ENCODE measurements at places on chromosomes 2 and 18.

GRCh38 chr2:100954044-100954420, 48.1 kb upstream of the RPL31 start:
- no peak overlapping the region for H3K4me3 ChIP-seq
- H3K27me3 ChIP-seq: no peaks in the 10 kb centered on the region
- no peaks in the 10 kb centered on the region for H3K4me1 ChIP-seq
- H3K27ac ChIP-seq: no peak overlapping the region
- DNase-seq: no peak
- peaks cover 8% of the 10 kb centered on the region for H3K36me3 ChIP-seq

DNA sequence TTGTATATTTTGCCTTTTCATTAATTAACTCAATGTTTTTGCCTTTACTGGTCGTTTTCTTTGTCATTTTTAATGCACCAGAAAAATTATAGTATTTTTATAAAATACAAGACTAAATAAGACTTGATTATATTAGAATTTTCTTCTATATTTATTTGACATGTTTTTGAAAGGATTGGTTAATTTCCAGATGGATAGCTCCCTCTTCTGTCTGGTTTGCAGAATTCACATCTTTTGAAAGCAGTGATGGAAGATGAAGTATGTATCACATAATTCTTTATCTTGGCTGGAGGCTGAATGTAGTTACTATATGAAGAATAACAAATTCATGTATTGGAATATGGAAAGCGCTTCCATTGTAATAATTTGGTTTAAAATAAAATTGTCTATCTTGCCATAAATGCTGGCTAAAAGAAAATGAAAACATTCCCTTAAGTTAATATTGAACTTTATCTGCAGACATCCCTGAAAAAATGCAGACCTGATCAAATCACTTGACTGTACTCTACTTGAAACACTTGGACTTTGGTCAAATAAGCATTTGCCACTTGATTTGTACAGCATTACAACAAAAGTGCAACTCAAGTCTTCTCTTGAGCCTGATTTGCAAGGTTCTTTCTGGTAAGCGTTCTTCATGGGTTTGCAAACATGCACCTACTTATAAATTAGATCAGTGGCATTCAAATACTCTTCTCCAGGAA, 86.3 kb upstream of the EFEMP1 start:
- no peaks in the 10 kb centered on the region for H3K36me3 ChIP-seq
- no peak for DNase-seq
- H3K27ac ChIP-seq: peak overlapping the region; percentile 21
- H3K4me1 ChIP-seq: peaks cover 22% of the 10 kb centered on the region
- no peak overlapping the region for H3K4me3 ChIP-seq

GRCh38 chr2:113173542-113174375, at the start of gene PSD4:
TSS of gene PSD4 (plus strand) at chr2:113173971. CDS start at chr2:113182457, 8,486 bp downstream.
- no peak within 1 kb of the TSS for H3K4me3 ChIP-seq
- DNase-seq: no peak
- no peaks in the 10 kb centered on the region for H3K27me3 ChIP-seq
- no peaks in the 10 kb centered on the region for H3K36me3 ChIP-seq

DNA sequence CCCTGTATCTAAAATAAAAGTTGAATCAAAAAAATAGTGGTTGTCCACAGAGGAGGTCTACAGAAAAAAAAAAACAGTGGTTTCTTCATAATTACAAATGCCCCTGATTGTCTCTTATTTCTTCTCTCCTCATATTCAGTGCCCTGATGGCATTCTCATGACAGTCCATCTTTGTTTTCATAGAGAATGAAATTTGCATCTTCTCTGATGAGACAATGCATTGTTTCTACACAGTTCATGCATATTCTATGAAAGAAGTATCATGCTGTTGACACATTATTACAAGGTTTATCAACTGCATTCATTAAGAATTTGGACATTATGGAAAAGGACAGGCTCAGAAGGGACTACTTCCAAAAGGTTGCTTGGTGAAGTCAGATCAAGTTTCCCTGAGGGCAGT, 59.5 kb downstream of the LHCGR start:
- no peak for DNase-seq
- no peaks in the 10 kb centered on the region for H3K27me3 ChIP-seq
- no peaks in the 10 kb centered on the region for H3K4me1 ChIP-seq
- no peak overlapping the region for H3K4me3 ChIP-seq
- no peaks in the 10 kb centered on the region for H3K36me3 ChIP-seq
- no peak overlapping the region for H3K27ac ChIP-seq

GRCh38 chr2:84442888-84443287, 16.2 kb downstream of the SUCLG1 start:
- no peaks in the 10 kb centered on the region for H3K4me1 ChIP-seq
- no peak overlapping the region for H3K4me3 ChIP-seq
- peaks cover 65% of the 10 kb centered on the region for H3K36me3 ChIP-seq
- no peak for DNase-seq
- no peaks in the 10 kb centered on the region for H3K27me3 ChIP-seq

DNA sequence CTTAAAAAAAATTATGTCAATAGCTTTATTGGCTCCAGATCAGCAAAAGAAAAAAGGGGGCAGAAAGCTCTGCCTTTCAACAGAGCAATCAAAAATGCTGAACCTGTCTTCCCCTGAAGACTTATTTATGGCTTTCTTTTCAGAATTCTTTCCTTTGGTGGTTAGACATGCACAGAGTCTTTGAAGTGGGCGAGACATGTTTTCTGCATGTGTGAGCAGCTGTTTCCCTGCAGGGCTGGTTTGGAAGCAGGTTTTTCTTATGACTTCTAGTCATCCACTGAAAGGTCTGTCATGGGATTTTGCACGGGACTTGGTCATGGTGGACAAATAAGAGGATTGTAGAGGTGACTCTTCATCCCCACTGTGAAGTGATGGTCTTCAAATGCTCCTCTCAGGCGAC, 160.3 kb downstream of the VAPA start:
- no peaks in the 10 kb centered on the region for H3K4me1 ChIP-seq
- no peak overlapping the region for H3K27ac ChIP-seq
- H3K36me3 ChIP-seq: no peaks in the 10 kb centered on the region

- no peak for DNase-seq
- peaks cover 9% of the 10 kb centered on the region for H3K36me3 ChIP-seq
- H3K27ac ChIP-seq: no peak overlapping the region
- peaks cover 27% of the 10 kb centered on the region for H3K4me1 ChIP-seq
Observed at GRCh38 chr2:31333046-31333445, 81.5 kb downstream of the XDH start.

GRCh38 chr2:206526416-206526815, 83.1 kb downstream of the ADAM23 start:
- H3K4me3 ChIP-seq: no peak overlapping the region
- no peaks in the 10 kb centered on the region for H3K27me3 ChIP-seq
- no peaks in the 10 kb centered on the region for H3K36me3 ChIP-seq
- peaks cover 4% of the 10 kb centered on the region for H3K4me1 ChIP-seq
- no peak for DNase-seq
- no peak overlapping the region for H3K27ac ChIP-seq

GRCh38 chr2:73285159-73285739, 971 bp upstream of the FBXO41 start:
- no peaks in the 10 kb centered on the region for H3K4me1 ChIP-seq
- peaks cover 11% of the 10 kb centered on the region for H3K27me3 ChIP-seq
- H3K36me3 ChIP-seq: no peaks in the 10 kb centered on the region
- H3K4me3 ChIP-seq: no peak overlapping the region
- no peak overlapping the region for H3K27ac ChIP-seq

DNA sequence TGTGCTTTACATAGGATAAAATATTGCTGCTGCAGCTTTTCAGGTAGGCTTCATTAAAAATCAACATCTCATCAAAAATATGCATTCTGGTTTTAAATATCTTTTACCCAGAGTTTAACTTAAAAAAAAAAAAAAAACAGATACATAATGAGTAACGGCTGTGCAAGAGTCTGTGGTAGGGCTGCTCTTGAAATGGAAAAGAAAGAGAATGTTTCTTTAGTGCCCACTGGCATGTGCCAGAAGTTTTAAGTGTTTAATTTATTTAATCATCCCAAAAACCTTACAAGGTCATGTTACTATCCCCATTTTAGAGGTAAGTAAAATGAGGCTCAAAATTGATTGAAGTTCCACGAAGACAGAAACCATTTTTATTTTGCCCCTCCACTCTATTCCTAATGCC, 92.1 kb downstream of the SLC8A1 start:
- H3K27ac ChIP-seq: no peak overlapping the region
- H3K4me3 ChIP-seq: no peak overlapping the region
- no peaks in the 10 kb centered on the region for H3K27me3 ChIP-seq
- peaks cover 12% of the 10 kb centered on the region for H3K4me1 ChIP-seq
- DNase-seq: no peak

DNA sequence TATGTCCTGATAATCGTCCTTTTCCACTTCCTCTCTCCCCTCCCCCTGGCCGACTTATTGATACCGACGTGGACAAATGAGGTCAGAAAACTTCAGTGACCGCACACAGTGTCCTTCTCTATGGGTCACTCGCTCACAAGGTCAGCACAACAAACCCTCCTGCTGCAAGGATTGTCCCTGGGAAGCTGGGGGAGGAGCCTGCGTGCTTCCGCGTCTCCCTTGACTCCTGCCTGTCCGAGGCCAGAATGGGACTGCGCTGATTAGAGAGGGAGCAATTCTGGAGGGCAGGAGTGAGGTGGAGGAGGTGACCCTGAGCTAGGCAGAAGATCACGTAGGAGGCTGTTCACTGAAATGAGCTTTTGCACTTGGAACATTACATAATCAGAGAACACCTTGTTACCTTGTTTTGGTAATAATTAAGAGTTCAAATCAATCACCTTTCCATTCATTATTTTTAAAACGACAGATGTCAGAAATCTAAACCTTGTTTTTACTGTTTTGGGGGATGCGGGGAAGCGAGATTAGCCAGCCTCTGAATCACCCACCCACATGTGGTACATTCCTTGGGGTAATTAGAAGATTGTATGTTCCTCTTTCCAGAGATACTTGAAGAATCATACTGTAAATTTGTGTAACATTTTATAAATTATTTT, 70.6 kb downstream of the CTAGE1 start:
- no peak for DNase-seq
- no peak overlapping the region for H3K4me3 ChIP-seq
- no peaks in the 10 kb centered on the region for H3K27me3 ChIP-seq
- H3K36me3 ChIP-seq: no peaks in the 10 kb centered on the region

GRCh38 chr2:145752091-145752806, 1232.3 kb upstream of the ZEB2 start:
- H3K36me3 ChIP-seq: no peaks in the 10 kb centered on the region
- DNase-seq: no peak
- peaks cover 13% of the 10 kb centered on the region for H3K4me1 ChIP-seq
- no peak overlapping the region for H3K4me3 ChIP-seq

DNA sequence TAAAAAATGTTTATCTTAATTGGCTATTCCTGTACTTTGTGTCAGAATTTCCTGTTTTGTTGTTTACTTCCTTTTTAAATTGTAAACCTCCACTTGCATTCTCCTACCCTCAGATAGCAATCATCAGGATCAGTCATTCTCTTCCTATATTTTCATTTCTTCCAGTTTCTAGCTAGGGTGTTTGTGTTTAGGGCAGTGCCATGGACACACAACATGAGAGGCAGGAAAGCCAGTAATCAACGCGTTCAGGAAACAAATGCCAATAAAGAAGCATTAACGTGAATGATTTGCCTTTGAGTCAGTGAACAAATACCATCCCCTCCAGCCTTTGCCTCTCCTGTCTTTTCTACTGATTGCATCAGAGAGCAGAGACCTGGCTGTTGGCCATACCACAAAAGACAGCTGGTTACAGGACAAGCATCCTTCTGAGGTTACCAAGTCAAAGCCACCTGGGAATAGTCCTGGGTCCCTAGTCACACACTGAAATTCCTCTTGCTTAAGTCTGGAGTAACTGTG, 56.7 kb upstream of the FHL2 start:
- no peaks in the 10 kb centered on the region for H3K36me3 ChIP-seq
- H3K4me1 ChIP-seq: peaks cover 21% of the 10 kb centered on the region
- H3K4me3 ChIP-seq: no peak overlapping the region

- no peak for DNase-seq
- H3K27me3 ChIP-seq: peaks cover 15% of the 10 kb centered on the region
- no peaks in the 10 kb centered on the region for H3K4me1 ChIP-seq
- H3K4me3 ChIP-seq: no peak overlapping the region
- H3K27ac ChIP-seq: no peak overlapping the region
Observed at GRCh38 chr2:105176429-105176828, 65.1 kb upstream of the GPR45 start.

DNA sequence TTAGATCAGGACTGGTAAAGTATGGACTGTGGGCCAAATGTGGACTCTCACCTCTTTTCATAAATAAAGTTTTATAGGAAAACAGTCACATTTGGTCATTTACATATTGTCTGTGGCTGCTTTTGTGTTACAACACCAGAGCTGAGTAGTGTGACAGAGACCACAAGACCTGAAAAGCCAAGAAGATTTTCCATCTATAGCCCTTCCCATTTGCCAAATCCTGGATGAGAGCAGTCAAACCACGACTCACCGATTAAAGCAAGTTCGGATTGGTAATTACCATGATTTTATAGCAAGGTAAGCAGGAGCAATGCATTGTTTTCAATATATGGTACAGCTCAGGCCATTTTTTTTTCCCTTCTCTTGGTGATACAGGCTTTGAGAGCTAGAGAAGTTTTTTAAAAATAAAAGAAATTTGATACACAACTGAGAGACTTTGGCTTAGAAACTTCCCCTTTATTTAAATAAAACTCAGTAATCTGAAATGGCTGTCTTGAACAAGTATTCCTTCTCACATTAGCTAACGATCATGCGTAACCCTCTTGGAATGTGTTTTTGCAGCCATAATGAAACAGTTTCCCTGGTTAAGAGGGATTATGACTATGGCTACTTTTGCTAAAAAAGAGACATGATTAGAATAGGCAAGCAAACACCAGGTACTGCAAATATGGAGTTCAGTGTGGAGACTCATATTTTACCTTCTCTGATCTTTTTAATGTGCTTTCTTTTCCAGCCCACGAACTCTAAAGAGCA, 9.5 kb upstream of the MALL start:
- no peak overlapping the region for H3K4me3 ChIP-seq
- peak overlapping the region; percentile 21 for H3K27ac ChIP-seq
- DNase-seq: no peak
- no peaks in the 10 kb centered on the region for H3K36me3 ChIP-seq
- H3K27me3 ChIP-seq: no peaks in the 10 kb centered on the region

- no peak for DNase-seq
- no peak overlapping the region for H3K4me3 ChIP-seq
- no peak overlapping the region for H3K27ac ChIP-seq
- H3K27me3 ChIP-seq: no peaks in the 10 kb centered on the region
- peaks cover 41% of the 10 kb centered on the region for H3K36me3 ChIP-seq
Observed at GRCh38 chr2:105287692-105288091, 41.8 kb downstream of the TGFBRAP1 start.

- H3K27ac ChIP-seq: no peak overlapping the region
- peaks cover 5% of the 10 kb centered on the region for H3K4me1 ChIP-seq
Observed at GRCh38 chr2:217797661-217798069, 205.1 kb downstream of the TNS1 start.

GRCh38 chr2:43943323-43943722, 52.5 kb downstream of the LRPPRC start:
- H3K4me3 ChIP-seq: no peak overlapping the region
- DNase-seq: no peak
- H3K27ac ChIP-seq: no peak overlapping the region
- peaks cover 95% of the 10 kb centered on the region for H3K36me3 ChIP-seq
- H3K27me3 ChIP-seq: no peaks in the 10 kb centered on the region

Measured in RWPE2 (cell line).